ENCODE measurements at places on chromosomes 5 and 9.
A peak's percentile ranks its signal among the peaks of the same experiment; 100 is the strongest.

GRCh38 chr9:129624168-129624759 is 1.7 kb upstream of the NTMT1 start:
- DNase-seq, result peak; percentile 82

- DNase-seq, result no peak
Observed at GRCh38 chr9:81631218-81631745, 58.1 kb downstream of the TLE1 start.

DNA sequence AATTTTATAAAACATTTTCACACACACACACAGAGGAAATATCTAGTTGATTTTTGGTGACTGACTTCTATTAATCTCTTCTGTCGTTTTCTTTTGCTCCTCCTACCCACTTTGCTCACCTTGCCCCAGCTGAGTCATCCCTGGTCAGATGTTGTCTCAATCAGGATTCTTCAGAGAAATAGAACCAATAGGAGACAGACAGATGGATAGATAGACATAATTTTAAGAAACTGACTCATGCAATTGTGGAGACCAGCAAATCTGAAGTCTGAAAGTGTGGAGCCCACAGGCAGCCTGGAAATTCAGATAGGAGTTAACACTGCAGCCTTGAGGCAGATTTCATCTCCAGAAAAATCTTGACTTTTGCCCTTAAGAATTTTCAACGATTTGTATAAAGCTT is 37.0 kb upstream of the PIK3R1 start:
- DNase-seq, result no peak

DNA sequence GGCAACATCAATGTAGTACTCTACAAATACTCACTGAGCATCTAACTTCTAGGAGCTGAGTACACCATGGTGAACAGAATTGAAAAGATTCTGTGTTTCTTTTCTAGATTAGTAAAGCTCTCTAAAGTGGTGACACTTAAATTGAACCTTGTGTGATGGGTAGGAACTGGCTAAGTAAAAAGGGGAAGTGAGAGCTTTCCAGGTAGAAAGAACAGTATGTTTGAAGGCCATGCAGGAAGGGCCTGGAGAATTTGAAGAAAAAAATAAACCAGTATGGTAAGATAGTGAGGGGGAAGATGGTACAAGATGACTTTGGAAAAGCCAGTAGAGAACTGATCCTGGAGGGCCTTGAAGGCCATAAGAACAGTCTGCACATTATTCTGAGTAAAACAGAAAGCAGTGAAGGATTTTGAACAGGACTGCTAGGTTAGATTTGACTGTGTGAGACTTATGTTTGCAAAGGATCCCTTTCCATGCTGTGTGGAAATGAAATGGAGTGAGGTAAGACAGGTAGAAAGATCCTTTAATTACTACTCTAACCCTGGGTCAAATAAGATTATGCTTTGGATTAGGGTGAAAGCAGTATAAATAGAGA is 46.7 kb upstream of the UBQLN1 start:
- no peak for DNase-seq

- no peak for DNase-seq
Observed at GRCh38 chr9:120264528-120264927, 315.4 kb downstream of the CDK5RAP2 start.

GRCh38 chr9:18189871-18190670 is 283.9 kb upstream of the ADAMTSL1 start:
- no peak for DNase-seq

- DNase-seq, result no peak
Observed at GRCh38 chr5:999032-999501, 9.5 kb upstream of the NKD2 start.

DNA sequence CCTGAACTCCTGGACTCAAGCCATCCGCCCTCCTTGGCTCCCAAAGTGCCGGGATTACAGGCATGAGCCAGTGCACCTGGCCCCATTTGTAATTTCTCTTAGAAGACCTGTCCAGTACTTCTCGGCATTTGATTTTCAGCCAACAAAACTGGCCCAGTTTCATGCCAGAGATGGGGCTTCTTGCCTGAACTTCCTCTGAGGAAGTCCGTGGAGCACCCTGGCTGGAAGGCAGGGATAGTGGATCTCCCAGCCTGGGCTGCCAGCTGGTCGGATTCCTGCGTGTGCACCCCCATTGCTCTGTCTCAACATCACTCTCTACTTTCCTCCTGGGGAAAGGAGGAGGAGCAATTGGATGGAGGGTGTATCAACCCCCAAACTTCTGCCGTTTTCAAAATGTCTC is 39.0 kb downstream of the FAM78A start:
- no peak for DNase-seq

DNA sequence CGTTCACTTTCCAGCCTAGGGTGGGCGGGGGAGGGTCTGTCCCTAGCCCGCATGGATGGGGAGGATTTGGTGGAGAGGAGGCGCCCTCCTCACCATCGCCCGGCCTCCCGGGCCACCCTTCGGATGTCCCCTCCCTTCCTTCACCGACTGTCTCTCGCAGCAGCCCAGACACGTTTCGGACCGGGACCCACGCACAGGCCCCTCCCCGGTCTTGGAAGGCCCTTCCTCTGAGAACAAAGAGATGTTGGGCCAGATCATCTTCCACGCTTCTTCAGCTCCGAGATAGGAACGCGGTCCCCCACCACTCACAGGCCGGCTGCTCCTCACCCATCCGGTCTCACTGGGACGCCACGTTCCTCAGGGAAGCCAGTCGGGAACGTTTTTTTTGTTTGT is 640 bp upstream of the DPM2 start:
- no peak for DNase-seq

GRCh38 chr5:12704955-12705354 is 800.7 kb upstream of the CTNND2 start:
- DNase-seq, result no peak

- DNase-seq, result no peak
Observed at GRCh38 chr9:108951578-108951977, 17.4 kb downstream of the ABITRAM start.

GRCh38 chr9:137056739-137057415 is 3.0 kb upstream of the ENTPD2 start:
- DNase-seq, result no peak

GRCh38 chr5:24555229-24555628 is 89.5 kb downstream of the CDH10 start:
- DNase-seq, result no peak

GRCh38 chr9:96566498-96567202 is 53.0 kb downstream of the CDC14B start:
- peak; percentile 89 for DNase-seq

GRCh38 chr5:153447534-153447933 is 42.9 kb upstream of the GRIA1 start:
- DNase-seq, result no peak

- no peak for DNase-seq
Observed at GRCh38 chr9:69454321-69454720, 129.3 kb downstream of the ENTREP1 start.

DNA sequence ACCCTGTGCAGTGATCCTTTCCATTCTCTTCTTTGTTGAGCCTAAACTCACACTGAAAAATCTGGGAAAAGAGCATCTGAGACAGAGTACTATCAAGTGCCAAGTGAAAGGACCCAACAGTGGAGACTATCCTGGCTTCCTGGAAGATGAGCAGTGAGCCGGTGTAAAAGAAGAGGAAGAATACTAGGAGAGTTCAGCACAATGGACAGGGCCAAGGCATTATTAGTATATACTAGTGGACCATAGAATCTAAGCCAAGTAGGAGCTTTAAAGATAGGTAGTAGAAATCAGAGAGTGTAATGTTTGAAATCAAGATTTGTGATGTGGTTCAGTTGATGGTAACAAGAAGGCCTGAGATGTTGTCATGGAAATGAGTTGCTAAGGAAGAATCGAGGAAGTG is 140.8 kb downstream of the CAMK4 start:
- no peak for DNase-seq

DNA sequence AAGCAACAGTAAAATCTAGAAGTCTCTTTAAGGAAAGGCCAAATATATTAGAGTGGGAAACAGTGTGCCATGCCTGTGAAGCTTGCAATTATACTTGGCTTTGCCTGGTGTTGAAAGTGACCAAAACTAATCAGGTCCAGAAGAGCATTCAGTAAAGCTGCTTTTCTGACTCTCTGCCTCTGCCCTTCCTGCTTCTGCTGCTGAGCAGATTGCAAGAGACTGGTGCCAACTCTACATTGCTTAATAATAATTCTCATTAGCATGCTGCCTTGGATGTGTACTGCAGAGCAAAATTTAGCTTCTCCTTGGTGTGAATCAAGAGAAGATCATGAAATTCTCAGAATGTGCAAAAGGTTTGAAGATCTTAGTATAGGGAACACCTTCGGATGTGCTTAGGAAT is 120.4 kb upstream of the RFX3 start:
- no peak for DNase-seq

DNA sequence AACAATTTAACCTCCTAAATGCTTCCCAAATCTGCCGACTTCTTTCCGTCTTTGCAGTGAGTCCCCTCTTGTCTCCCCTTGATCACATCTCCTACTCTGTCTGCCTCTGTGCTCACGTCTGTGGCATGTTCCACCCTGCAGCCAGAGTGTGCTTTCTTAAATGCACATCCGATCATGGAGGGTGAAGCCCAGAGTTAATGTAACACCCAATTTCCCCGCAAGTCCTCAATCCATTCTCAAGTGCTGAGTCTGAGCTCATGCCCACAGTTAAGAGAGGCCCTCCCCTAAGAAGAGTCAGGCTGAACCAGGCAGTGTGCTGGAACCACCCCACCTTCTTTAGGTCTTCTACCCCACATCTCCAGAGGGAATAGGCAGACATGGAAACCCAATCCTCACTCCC is 164.8 kb downstream of the EPB41L4A start:
- DNase-seq, result no peak

- no peak for DNase-seq
Observed at GRCh38 chr5:58737671-58738070, 154.8 kb downstream of the RAB3C start.

GRCh38 chr5:4197151-4197550 is 601.5 kb downstream of the IRX1 start:
- no peak for DNase-seq

GRCh38 chr5:53749621-53750020 is 189.2 kb downstream of the NDUFS4 start:
- no peak for DNase-seq

DNA sequence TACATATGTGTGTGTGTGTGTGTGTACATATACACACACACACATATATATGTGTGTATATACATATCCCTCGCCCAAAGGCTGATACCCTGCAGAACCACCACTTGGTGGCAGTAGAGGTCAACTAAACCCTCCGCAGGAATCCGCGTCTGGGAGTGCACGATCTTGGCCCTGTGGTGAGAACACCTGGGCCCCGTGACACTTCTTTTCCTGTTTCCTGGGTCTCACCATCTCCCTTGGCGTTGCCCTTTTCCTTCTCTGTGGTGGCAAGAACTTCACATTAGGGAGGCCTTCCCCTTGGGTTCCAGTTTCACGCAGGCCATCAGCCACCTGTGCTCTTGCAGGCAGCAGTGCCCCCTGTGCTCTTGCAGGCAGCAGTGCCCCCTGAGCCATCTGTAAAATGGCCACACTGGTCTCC is 8.2 kb downstream of the IL9 start:
- peak; percentile 68 for DNase-seq

DNA sequence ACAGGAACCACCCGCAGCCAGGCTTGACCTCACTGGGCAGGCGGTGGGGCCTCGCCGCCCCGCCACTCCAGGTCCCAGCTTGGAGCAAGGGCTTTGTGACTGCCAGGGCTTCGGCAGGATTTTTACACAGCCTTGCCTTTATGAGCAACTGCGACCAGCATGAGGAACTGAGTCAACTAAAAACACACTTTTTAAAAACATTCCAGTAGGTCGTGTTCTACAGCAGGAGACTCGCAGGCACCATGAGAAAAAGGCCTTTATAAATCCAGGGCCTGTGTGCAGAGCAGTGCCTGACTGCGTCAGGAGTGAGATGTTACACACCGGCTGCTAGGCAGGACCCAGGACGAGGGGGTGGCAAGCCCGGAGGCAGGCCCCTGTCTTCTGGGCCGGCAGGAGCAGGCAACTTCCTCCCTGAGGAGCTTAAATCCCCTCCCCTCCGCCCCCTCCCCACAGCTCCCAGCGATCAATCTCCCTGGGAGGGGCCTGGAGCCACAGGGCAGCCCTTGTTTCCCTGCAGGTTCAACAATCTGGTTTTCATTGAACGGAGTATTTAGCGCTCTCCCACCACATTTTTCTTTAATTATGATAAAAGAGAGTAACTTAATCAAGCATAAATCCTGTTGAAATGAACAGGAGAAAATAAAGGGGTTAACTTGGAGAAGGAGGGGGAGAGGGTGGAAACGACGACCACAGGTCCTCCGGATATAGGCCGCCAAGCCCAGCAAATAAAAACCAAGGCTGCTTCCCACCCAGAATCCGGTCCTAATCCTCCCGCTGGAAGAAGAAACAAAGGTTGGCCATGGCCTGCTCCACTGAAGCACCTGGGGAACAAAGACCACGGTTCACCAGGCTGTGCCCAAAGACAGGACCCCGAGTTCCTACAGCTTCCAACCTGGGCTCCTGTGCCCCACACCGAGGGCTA is 92.5 kb downstream of the ROR2 start:
- no peak for DNase-seq

GRCh38 chr9:132461281-132461896 is 51.4 kb downstream of the CFAP77 start:
- DNase-seq, result no peak

- DNase-seq, result no peak
Observed at GRCh38 chr5:65209341-65209740, 272.4 kb downstream of the ADAMTS6 start.

GRCh38 chr9:99006511-99006910 is 62.8 kb downstream of the COL15A1 start:
- no peak for DNase-seq

- no peak for DNase-seq
Observed at GRCh38 chr5:97751540-97751939, 568.5 kb upstream of the RIOK2 start.

DNA sequence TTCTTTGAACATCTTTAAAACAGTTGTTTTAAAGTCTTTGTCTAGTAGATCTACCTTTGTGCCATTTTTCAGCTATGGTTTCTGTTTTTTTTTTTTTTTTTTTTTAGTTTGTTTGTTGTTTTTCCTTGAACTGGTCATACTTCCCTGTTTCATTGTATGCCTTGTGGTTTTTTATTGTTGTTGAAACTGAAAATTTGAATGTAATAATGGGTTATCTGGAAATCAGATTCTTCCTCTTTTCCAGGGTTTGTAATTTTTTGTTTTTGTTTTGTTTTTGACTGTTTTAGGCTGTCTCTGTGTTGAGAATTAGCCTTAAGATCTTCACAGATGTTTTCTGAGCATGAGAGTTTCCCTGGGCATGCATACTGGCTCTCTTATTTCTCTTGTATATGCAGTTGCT is 269.6 kb upstream of the DAP start:
- DNase-seq, result no peak

DNA sequence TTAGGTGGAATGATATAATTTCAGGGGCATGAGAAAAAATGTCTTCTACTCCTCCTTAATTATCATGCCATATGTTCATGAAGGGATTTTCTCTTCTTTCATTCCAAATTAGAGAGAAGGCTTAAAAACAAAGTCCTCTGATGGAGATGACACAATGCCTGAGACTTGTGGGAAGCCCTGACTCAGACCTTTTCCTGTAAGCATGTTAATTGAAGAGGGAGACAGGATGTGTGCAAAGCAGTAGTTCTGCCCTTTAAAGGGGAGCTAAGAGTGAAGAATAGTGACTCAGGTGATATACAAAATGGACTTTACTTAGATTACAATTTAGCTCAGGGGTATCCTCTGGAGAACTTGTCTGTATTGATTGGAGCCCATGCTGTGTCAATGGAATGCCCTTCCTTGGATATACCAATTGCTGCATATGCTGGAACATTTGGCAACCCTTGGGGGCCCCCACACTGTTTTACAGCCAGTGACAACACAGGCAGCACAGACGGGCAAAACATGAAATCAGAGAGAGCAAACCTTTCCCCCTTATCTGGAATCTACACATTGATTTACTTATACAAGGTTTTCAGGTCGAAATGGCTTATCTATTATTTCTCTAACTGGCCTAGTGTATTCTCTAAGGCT is 81.3 kb downstream of the IZUMO3 start:
- DNase-seq, result no peak

- DNase-seq, result no peak
Observed at GRCh38 chr5:136042665-136043121, 13.9 kb downstream of the TGFBI start.
